GM12864 (cell line): ENCODE measurements at places on chromosomes 11 and 22.

DNA sequence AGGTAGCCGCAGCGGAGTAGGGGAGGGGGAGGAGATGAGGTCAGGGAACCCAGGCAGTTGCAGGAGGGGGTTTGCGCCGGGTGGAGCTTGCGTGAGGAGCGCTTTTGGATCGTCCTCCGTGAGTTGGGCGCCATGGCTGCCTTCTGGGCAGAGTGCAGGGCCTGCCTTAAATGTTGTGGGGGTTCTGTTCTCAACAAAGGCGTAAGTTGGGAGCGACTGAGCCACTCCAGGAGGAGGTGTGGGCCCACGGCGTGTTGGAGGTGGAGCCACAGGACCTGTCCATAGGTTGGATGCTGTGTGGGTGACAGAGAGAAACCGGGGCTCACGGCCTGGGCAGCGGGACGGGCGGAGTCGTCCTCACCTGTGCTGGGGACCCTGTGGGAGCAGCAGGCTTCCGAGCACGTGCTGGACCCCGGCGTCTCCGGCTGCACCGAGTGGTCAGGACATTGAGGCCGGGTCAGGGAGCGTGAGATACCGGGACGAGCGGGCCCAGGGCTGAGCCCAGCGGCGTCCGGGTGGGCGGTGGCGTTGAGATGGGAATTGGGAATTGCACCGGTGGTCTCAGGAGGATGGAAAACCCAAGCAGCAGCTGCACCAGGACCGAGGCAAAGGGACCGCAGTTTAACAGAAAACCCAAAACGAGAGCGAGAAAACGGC, 977 bp upstream of the PGGHG start:
- DNase-seq: no peak

GRCh38 chr11:45390407-45390806, 104.3 kb upstream of the SYT13 start:
- no peak for DNase-seq

- DNase-seq: no peak
These were observed 19.4 kb downstream of the HTR3A start for GRCh38 chr11:113994077-113994954.

GRCh38 chr22:39996732-39997131, 2.0 kb downstream of the FAM83F start:
- no peak for DNase-seq

- no peak for DNase-seq
These were observed 12.9 kb downstream of the GAL3ST1 start for GRCh38 chr22:30561402-30562189.

DNA sequence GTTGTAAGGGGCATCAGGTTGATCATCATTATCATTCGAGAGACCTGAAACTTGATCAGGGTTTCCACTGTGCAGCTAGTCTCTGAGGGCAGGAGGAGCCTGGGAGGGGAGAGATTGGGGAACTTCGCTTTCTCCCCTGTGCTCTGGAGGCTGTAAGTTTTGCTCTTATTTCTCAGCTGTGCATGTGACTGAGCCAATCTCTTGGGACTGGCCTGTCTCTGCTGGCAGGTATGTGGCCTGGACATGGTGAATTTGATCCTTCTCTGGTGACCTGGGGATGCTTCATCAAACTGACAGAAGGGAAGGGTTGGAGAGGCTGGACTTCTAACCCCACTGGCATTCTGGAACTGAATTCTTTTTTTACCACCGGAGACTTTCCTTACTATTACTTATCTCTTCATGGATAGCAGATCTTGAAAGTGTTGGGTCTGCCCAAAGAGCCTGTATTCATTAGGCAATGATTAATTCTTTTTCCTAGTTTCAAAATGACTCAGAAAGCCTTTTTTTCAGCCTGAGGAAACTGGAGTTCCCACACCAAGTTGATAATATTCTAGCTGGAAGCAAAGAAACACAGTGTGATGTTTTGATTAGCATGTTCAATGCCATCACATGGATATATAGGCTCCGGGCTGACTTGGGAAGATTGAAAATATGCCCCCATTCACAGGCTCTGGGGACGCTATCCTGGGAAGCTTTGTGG, 36.5 kb downstream of the TSPAN18 start:
- no peak for DNase-seq

GRCh38 chr11:67820081-67820480, 145.7 kb upstream of the ALDH3B2 start:
- no peak for DNase-seq

DNA sequence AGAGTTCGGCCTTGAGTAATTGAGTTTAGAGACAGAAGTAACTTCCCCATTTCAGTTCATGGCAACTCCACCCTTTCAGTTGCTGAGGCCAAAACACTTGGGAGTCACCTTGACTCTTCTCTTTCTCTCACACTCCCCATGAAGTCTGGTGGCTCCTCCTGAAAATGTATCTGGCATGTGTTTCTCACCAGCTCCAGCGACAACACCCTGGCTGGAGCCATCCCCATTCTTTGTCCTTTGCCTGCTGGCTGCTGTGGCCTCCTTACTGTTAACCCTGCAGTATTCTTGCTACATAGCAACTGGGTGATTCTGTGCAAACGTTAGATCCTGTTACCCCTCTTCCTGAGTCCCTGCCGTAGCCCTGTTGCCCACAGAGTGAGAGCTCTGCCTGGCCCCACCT, 23.8 kb downstream of the SLC6A5 start:
- DNase-seq: no peak

- no peak for DNase-seq
These were observed 9.5 kb downstream of the CACNA1I start for GRCh38 chr22:39580006-39580441.

DNA sequence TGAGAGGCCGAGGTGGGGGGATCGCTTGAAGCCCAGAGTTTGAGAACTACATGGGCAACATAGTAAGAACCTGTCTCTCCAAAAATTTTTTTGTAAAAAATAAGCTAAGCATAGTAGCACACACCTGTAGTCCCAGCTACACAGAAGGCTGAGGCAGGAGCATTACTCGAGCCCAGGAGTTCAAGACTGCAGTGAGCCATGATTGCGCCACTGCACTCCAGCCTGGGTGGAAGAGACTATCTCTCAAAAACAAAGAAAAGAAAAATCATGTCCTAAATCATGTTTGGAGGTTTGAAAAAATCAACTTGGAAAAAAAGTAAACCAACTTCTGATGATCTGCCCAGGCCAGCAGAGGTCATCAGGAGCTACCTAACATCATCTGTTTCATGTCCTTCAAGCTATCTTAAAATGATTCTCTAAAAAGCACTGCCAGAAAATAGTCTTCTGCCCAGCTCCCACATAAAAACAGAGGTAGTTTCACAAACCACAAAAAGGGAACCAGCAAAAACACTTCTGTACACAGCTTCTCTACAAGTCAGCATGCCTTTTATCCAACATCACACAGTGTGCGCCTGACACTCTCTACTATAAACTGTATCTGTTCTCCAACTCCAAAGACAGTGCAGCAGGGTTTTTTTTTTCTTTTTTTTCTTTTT, 165.0 kb downstream of the SOX6 start:
- no peak for DNase-seq

DNA sequence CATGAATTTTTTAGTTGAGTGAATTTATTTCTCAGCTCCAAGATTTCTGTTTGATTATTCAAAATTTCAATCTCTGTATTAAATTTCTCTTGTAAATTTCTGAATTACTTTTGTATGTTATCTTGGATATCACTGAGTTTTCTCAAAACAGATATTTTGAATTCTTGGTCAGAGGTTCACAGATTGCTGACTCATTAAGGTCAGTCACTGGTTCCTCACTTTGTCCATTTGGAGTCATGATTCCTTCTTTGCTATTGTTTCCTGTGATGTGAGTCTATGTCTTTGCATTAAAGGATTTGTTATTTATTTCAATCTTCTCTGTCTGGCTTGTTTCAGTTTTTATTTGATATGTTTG, 10.2 kb upstream of the IL17RA start:
- DNase-seq: no peak

- DNase-seq: no peak
These were observed 86.7 kb upstream of the IZUMO1R start for GRCh38 chr11:94217705-94218104.

GRCh38 chr11:109267293-109268095, 154.5 kb upstream of the C11orf87 start:
- DNase-seq: no peak

- no peak for DNase-seq
These were observed 49.4 kb downstream of the GALNT18 start for GRCh38 chr11:11572386-11572785.

DNA sequence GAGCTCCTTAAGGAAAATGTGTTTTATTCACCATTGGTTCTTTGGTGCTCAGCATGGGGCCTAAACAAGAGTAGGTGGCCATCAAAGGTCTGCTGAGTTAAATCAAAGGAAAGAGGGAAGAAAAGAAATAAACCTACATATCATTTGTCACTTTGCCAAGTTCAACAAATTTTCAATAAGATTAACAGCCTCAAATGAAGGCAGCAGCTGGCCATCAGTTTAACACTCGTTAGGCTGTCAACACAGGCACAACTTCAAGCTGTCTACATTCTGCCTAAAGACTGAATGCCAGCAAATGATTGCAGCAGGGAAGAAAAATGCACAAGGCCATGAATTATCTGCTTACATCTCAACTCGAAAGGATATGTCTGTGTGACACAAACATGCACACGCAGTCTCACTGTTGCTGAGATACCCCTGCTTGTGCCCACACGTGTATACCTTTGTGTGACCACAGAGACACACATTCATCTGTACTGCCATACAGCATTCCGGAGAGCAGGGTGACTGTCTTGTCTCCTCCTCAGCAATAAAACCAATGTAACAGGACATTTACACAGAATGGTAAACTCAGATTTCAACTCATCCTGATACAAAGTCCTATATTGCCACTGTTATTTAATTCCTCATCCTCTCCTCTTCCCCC, 40.1 kb downstream of the TRIM66 start:
- DNase-seq: no peak
